ENCODE measurements at places on chromosomes 16 and 17.
A peak's percentile ranks its signal among the peaks of the same experiment; 100 is the strongest.

DNA sequence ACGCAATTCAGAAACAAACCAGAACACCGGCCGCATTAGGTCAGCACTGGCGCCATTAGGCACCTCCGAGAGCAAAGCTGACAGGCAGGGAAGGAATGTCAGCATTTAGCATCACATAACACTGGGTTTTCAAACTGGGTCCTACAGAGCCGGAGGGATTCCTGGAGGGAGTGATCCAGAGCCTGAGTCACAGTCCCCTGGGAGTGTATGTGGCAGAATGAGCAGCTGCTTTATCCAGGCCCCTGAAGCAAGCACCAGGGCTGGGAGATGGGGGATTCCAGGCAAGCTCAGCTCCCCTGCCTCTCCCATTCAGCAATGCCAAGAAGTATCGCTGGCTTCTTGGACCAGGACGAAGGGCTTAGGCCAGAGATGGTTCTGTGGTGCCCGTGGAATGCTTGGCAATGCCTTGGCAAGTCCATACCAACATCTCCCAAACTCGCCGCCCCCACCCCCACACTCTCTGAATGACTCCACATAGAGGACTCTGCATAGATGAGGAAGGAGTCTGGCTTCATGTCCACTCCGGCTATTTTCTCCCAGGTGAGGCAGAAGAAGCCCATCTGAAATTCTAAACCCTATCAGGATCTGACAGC lies 20.4 kb downstream of the GAS7 start:
- no peak for DNase-seq

DNA sequence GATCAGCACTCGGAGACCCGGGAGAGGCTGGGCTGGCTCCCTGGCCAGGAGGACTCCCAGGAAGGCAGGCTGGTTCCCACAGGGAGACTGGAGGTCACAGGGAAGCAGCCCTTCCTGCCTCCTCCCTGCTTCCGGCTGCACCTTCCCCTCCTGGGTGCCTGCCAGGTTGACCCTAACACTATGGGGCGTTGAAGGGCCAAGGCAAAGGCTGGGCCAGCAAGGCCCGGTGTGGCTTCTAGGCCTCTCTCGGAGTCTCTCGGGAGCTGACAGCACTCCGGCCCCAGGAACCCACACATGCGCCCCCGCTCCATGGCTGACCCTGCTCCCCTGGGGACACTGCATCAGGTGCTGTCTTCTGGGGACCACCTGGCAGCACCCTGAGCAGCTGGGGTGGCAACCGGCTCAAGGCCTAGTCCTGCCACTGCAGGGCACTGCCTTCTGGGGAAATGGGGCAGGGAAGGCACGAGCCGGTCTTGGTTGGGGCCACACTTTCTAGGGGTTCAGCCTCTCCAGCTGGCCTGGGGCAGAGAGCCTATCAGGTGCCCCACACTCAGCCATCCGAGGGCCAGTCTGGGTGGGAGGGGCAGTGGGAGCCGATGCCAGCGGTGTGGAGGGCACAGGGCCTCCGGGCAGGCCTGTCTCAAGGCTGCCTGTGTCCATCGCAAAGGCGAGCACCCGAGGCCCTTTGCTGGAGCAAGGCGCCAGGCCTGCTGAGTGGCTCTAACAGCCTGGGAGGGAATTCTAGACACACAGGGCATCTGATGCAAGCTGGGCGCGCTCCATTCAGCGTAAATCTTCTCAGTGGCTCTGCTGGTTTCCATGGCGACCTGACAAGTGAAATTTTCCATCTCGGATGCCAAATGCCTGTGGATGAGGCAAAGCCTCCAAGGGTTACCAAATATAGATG lies 5.6 kb upstream of the MTSS2 start:
- DNase-seq = no peak

GRCh38 chr16:70573451-70574121 lies 50.0 kb downstream of the SF3B3 start:
- DNase-seq = no peak

DNA sequence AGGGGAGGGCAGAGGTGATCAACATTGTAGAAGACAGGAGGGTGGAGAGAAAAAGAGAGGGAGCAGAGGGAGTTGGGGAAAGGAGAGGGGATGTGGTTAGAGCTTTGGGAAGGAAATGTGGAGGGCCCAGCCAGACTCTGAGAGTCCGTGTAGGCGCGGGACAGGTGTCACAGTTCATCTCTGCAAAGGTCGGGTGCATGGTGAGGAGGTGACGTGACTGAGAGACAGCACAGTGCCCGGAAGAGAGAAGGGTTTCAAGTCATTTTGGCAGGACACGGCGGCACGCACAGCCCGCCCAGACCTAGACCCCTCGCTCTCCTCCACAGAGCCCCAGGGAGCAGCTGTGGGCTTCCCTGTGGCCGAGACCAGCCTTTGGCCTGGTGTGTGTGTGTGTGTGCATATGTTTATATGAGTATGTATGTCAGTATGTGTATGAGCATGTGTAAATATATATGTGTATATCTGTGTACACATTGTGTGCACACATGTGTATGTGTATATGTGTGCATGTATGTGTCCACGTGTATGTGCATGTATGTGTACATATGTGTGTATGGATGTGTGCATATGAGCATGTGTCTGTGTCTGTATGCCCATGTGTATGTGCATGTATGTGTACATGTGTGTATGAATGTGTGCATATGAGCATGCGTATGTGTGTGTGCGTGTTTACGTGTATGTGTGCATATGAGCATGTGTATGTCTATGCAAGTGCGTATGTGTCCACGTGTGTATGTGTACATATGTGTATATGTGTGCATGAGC lies 104.6 kb downstream of the SEC14L1 start:
- DNase-seq = no peak

DNA sequence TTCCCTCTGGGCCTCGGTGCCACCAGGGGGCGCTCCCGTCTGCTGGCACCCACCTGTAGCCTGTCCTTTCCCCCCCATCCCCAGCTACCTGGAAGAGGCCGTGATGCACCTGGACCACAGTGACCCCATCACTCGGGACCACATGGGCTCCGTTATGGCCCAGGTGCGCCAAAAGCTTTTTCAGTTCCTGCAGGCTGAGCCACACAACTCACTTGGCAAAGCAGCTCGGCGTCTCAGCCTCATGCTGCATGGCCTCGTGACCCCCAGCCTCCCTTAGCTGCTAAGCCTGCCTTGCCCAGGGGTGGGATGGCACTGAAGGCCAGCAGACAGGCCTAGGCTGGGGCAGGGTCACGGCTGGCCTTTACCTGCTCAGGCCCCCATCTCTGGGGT lies 818 bp upstream of the NRN1L start:
- peak; percentile 61 for DNase-seq

DNA sequence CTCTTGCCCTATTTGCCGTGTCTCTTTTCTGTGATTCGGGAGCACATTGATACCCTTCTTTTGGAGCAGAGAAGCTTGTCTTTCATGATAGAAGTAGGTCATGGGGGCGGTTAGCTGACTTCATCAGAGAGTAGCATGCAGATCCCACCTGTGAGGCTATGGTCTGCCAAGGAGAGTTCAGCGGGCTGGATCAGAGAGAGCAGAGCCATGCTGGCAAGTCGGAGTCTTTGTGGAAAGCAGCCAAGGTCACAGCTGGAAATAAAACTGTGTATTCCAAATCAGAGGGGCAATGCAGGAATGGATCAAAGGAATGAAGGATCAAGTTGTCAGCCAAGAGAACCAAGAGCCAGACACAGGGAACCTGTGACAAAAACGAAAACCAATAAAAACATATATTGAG lies 595.9 kb downstream of the WWOX start:
- DNase-seq = no peak

DNA sequence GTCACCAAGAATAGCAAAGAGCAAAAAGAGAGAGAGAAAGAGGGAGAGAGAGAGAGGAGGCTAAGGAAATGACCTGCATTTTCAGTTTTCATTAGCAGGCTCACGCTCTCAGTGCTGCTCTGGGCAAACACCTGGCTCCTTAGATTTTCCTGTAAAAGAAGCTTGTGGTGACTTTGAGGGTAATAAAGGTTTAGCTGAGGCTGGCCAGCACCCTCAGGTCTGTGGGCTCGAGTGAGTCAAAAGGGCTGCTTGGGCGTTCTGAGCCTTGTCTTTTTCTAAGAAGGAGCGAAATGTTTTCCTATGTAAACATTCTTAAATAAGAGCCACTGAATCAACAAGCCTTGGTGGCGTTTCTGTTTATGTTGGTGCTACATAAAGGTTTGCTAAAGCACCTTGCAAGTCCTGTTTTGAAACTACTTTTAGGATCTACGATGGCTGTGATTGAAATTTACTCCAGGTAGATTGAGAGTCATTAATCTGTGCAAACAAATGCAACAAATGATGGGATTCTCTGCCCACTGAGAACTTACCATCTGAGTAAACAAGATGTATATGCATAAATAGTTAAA lies 38.8 kb downstream of the SHISA6 start:
- DNase-seq = no peak

- no peak for DNase-seq
Observed at GRCh38 chr17:79280866-79281572, 206.4 kb downstream of the ENGASE start.

DNA sequence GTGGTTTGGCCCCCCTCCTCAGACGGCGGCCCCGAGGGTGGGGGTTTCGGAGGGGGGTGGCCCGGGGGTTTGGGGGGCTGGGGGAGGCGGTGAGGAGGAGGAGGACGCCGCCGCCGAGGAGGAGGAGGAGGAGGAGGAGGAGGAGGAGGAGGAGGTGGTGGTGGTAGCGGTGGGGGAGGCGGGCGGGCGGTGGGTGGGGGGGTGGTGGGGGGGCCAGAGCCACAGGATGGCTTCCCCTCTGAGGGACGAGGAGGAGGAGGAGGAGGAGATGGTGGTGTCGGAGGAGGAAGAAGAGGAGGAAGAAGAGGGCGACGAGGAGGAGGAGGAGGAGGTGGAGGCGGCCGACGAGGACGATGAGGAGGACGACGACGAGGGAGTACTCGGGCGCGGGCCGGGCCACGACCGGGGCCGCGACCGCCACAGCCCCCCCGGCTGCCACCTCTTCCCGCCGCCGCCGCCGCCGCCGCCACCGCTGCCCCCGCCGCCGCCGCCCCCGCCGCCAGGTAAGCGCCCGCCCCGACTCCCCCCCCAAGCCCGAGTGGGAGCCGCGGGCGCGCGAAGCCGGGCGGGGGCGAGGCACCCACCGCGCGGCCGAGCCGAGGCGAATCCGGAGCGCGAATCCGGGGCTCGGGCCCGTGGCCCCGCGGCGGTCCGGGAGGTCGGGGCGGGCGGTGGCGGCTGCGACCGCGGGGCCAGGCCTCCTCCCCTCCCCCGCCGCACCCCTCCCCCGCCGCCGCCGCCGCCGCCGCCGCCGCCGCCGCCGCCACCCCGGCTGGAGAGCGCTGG lies 3.8 kb upstream of the CHD3 start:
- peak; percentile 49 for DNase-seq

GRCh38 chr17:30405161-30405560 lies 26.4 kb downstream of the CPD start:
- DNase-seq = no peak

DNA sequence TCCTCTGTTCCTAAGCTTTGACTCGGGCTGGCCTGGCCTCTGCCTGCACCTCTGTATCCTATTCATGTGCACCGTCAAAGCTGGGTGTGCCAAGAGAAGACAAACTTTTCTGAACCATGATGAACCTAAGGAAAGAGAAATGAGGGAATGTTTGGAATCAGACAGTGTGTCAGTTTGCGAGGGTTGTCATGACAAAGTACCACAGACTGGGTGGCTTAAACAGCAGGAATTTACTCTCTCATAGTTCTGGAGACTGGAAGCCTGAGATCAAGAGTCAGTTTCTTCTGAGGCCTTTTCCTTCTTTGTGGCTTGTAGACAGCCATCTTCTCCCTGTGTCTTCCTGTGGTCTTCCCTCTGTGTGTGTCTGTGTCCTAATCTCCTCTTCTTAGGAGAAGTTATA lies 129.0 kb downstream of the KATNIP start:
- no peak for DNase-seq

DNA sequence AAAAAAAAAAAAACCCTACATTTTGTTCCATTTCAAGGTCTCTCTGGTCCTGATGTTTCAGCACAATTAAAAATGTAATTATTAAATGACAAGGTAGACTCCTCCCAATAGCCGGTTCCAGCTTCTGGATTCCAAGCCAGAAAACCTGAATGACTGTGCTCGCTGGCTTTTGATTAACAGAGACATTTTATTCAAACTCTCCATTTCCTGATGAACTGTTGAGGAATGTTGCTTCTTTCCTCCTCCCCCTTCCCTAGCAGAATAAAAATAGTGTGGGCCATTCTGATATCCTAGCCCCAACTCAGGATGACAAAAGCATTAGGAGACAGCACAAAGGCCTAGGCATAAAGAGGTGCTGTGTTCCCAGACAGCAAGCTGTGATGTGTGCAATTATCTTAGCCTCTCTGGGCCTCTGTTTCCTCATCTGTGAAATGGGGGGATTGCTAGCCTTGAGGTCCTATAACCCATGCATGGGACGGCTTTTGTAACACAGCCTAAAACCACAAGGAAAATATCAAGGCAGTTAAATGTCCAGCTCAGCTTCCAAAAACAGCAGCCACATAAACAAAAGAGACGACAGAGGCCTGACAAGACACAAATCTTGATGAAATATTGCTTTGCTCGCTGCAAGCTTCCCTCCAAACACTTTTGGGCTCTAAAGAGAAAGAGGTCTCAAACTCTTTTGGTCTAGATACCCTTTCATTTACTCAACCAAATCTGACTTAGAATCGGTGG lies 127.2 kb upstream of the RCVRN start:
- DNase-seq = no peak

DNA sequence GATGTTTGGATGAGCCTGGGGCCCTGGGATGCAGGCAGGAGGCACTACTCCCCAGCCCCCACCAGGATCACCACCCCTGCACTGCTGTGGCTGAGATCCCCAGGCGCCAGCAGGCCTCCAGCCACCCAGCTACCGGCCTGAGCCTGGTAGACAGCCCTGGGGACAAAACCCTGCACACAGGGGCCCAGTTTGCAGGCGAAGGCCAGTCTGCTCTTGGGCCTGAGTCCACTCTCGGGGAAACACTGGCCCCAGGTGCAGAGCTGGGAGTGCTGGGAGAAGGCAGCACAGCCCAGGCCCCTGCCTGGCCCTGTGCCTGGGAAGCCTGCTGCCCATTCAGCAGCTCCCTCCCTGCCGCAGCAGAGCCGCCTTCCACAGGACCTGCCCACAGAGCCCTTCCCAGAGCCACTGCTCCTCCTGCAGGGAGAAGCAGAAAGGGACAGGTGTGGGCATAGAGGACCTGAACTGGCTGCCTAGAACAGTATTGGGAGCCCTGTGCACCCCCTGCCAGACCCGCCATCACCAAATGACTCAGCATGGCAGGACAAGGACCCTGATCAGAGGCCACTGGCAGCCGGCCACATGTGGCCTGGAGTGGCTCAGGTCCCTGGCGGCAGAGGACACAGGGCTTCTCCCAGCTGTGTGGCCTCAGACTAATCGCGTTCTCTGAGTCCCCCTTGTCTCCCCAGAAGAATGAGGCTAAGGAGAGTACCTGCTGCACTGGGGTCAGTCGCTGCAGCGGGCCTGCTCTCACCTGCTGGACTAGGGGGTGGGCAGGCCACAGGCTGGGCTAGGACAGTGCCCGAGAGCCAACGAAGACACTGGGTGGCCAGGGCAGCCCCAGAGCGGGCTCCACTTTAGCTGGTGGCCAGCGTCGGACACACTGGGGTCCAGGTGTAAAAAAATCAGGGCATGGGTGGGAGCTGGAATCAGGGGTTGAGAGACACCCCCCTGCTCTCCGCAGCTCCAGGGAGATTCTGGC lies 10.7 kb downstream of the MSRB1 start:
- DNase-seq = no peak

- DNase-seq = no peak
Observed at GRCh38 chr17:13593757-13594156, 8.0 kb downstream of the HS3ST3A1 start.

GRCh38 chr17:32795339-32795979 lies 81.5 kb downstream of the MYO1D start:
- DNase-seq = no peak

GRCh38 chr17:80191192-80191591 lies 21.4 kb downstream of the CARD14 start:
- no peak for DNase-seq

Measured in stimulated activated CD4-positive, alpha-beta T cell treated with anti-CD3 and anti-CD28 coated beads, TNF-alpha, amount 100 ng/mL, for 4 hours (primary cell).